Fibroblast of skin of right quadriceps (primary cell): ENCODE measurements at places on chromosomes 3 and 15.

- DNase-seq, result peak; percentile 21
These were observed 16.9 kb downstream of the RFTN1 start for GRCh38 chr3:16496408-16497222.

DNA sequence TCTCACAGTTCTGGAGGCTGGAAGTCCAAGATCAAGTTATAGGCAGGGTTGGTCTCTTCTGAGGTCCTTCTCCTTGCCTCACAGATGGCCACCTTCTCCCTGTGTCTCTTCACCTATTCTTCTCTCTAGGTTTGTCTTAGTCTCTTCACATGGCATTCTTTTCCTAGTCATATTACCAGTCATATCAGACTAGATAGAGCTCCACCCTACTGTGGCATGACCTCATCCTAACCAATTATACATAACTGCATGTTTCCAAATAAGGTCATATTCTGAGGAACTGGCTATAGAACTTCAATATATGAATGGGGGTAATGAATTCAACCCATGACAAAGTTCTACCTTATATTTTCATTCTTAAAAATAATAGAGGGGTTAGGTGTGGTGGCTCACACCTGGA lies 196.4 kb upstream of the UBE3A start:
- DNase-seq, result peak; percentile 34

DNA sequence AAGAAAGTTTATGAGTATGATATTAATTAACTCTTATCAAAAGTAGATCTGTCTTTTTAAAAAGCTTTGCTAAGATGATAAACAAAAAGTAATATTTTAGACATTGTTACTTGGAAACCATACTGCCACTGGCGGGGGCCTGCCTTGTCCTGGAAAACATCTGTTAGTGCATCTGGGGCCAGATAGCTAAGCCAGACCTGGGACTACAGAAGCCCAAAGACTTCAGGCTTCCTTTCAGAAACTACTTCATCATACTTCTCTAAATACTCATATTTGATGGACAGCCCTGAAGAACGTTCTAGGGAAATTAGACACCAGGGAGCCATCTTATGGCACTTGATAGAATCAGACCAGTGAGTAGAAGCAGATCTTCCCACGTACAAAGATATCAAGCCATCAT lies 795.4 kb upstream of the SEMA6D start:
- DNase-seq, result no peak

DNA sequence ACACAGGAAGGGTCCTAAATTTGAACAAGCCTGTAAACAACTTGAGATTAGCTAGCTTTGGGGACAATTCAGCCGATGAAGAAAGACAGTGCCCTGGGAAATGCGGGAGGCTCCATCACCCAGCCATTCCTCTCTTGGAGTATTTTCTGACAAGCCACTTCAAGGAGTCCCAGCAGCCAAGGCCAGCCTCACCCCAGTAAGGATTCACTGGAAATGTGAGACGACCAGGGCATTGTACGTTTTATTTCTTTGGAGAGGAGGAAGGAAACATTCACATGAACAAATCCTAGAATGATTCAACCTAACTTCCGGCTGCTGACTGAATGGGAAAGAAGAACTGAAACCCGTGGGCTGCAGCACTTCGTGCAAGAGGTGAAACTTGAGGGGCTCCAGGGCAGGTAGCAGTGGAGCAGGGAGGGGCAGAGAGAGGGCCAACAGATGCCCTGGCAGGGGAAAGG lies 116.4 kb upstream of the ARHGEF3 start:
- DNase-seq, result no peak

- DNase-seq, result no peak
These were observed 99.1 kb upstream of the SLC6A11 start for GRCh38 chr3:10716964-10717363.

- DNase-seq, result no peak
These were observed 37.9 kb downstream of the PSTPIP1 start for GRCh38 chr15:77032647-77033416.

DNA sequence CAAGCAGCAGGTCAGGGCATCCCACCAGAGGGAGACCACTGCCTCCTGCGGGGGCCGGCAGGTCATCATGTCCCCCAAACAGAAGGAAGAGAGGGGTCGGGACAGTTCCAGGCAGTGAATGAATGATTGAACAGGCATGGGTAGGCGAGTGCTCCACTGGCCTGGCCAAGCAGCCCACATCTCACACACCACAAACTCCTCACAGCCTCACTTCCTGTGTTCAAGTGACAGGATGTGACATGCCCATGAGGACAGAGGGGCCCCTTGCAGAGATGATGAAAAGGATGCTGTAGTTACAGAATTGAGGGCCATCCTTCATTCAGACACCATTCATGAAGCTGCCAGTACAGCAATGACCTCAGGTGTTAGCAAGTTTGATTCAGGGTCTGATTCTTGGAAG lies 3.7 kb downstream of the IQSEC1 start:
- no peak for DNase-seq

DNA sequence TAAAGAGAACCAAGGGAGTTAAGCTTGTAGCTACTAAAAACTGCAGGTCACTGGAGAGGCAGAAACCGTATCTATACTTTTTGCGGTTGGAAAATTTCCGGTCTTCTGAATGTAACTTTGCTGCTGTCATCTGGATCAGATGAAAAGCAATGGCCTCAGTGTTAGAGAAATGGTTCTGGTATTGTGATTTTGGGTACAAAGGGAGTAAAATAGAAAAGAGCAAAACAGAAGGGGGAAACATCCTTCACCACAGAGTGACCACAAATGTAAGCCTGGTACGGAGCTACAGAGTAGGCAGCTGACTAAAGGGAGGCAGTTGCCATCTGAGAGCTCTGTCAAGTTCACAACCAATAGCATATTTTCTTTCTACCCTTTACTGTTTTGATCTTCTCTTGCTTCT lies 5.6 kb downstream of the CD96 start:
- no peak for DNase-seq

DNA sequence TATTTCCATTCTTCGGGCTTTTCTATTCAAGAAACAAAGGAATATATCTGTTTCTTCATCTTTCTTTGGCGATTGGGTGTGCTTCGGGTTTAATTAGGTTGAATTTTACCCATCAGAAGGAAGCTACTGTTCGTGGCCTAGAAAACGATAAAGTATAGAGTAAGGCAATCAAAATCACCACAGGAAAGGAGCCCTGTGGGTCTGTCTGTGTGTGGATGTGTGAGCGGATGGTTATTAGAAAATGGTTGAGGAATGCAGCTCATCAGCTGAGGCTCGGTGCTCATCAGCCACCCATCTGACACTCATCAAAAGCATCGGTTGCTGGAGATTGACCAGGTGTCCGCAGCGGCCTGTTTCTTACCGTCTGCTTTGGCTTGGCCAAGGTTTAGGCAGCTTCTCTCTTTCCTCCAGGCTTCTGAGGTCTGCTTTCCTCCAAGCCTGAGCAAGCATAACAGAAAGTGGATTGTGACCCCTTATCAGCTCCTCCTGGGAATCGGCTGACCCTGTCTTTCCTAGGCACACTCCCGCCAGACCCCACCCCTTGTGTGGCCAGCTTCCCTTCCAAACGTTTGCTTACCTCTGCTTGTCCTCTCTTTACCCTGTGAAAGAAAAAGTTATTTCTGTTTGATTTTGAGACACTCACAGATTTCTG lies 17.6 kb upstream of the ISLR start:
- no peak for DNase-seq

DNA sequence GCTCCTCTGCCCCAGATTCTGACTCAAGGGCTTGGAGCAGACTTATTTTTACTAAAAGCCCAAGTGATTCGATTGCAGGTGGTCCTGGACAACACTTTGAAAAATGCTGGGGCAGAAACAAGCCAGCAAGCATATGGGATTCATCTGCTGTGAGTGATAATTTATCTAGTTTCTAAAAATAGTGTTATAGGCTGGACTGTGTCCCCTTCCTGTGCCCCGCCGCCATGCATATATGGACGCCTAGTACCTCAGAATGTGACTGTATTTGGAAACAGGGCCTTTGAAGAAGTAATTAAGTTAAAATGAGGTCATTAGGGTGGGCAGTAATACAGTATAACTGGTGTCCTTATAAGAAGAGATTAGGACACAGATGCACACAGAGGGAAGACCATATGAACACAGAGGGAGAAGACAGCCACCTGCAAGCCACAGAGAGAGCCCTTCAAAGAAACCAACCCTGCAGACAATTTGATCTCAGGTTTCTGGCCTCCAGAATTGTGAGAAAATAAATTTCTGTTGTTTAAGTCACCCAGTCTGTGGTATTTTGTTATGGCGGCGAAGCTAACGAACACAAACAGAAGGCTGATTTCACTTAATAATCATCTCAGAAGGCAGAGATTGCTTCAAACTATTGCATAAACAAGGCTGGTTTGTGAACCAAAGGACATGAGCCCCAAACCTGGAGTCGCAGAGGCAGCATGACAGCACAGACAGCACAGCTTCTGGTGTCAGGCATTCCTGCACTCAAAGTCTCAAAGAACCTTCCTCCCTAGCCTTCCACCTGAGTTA lies 59.1 kb downstream of the CCNL1 start:
- no peak for DNase-seq

DNA sequence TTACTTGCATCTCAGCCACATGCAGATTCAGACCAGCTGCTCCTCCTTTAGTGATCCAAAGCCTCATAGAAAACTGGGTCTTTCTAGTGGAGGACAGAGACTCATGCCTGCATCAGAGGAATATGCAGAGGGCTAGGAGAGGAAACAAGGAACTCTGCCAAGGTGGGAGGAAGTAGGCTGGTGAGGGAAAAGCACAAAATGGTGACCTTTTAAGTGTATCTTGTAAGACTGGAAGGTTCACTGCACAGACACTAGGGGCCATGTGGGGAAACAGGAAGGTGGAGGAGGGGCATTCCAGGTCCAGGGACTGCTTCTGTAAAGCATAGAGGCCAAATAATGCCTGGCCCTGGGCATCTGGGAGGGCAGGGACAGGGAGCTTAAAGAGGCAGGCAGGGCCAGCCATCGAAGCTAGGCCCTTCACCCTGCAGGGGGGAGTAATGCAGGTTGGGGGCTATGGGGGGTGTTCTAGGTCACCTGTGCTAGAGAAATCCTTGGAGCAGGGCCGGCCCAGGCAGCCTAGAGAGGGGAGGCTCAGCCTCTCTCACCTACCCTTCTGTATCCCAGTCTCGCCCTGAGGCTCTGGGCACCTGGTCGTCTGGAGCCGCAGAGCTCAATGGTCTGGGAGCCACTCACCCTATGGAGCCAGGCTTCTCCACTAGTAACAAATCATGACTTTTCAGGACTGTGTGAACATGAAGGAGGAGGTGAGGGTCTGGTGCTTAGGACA lies 117.7 kb downstream of the DNAJB8 start:
- DNase-seq, result peak; percentile 5

GRCh38 chr3:36444909-36445308 lies 64.6 kb downstream of the STAC start:
- DNase-seq, result peak; percentile 82

GRCh38 chr3:187361835-187362234 lies 6.3 kb upstream of the RTP4 start:
- no peak for DNase-seq

DNA sequence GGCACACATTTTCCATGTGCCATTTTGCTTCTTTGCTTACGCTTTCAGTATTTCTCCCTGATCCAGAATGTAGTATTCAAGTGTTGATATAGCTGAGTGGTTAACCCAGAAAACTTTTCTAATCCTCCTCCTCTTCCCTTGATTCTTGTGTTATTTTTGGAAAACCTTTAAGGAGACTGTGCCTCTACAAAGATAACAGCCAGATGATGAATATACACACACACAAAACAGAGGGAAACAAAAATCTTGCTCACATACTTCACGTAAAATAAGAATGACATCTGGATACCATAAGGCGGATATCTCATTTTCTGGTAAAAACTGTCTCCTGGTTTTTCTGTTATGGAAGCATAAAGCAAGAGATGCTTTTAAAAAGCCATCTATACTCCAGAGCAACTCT lies 295.8 kb upstream of the THBS1 start:
- peak; percentile 69 for DNase-seq

DNA sequence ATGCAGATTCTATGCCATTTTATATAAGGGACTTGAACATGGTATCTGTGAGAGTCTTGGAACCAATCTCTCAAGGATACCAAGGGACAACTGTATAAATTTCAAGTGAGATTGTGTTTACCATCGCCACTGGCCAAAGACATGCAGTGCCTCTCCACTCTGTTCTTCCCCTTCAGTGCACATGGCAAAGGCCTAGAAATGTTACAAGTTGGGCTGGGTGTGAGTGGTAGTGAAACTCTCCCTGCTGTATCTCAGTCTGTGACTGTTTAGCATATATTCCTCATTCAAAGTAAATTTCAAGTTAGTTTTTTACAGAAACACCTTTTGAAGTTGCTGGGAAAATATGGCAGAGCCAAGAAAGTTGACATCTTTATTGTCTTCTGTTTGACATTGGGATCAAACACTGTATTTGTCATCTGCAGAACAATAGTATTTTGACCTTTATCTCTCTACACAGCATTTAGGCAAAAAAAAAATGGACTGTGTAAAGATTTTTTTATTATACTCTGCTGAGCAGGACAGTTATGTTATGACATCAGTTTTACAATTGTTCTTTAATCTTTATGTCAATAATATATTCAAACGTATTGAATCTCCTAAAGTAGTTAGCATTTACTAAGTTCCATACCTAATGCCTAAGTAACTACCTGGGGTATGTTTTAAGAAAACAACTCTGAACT lies 101.4 kb downstream of the CCNL1 start:
- no peak for DNase-seq

GRCh38 chr15:45276831-45277230 lies 24.8 kb downstream of the SLC28A2 start:
- peak; percentile 37 for DNase-seq

DNA sequence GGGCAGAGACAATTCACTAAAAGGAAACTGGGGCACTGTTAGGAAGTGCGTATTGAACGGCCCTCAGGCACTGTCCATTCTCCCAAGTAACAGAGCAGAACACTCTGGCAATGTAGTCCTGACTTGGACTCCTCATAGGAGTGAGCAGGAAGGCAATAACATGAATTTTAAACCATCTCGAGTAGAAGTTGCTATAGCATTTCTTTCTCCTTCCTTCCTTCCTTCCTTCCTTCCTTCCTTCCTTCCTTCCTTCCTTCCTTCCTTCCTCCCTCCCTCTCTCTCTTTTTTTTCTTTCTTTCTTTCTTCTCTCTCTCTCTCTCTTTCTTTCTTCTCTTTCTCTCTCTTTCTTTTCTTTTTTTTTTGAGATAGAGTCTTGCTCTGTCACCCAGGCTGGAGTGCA lies 46.4 kb upstream of the TRA2B start:
- DNase-seq, result no peak

DNA sequence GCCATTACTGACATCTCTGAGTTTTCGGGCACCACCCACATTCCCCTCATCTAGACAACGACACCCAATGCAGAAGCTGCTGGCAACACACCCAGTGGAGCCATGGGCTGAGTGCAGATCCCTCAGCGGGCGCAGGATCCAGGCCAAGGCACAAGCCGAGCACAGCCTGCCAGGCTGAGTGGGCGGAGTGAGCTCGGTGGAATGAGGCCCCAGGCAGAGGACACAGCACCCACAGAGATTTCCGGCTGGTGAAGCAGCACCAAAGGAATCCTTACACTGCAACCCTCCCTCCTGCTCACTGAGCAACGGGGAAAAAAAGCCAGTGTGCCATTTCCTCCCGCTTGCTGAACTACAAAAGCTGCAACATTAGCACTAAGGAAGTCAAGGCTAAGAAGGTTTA lies 34.3 kb downstream of the ZMAT3 start:
- DNase-seq, result peak; percentile 57

DNA sequence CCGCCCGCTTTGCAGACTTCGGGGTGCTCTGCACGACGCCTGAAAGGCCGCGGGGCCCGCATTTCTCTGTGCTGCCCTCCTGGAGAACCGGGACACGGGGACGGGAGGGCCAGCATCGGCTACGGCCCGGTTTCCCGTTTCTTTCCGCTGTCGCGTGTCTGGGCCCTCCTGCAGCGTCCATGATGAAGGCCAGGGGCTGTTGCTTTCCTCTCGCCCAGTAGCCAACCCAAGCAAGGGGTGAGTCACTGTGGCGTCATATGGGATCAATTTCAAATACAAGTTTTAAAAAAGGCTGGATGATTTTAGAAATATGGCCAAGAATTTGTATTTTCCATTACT lies 435 bp downstream of the SLC35G2 start:
- peak; percentile 78 for DNase-seq
